ENCODE measurements at places on chromosomes 12 and 14. TPM values are rescaled to one million over a fixed set of nuclear protein-coding genes. Genes with fewer than 3 reads are reported as not detected.

DNA sequence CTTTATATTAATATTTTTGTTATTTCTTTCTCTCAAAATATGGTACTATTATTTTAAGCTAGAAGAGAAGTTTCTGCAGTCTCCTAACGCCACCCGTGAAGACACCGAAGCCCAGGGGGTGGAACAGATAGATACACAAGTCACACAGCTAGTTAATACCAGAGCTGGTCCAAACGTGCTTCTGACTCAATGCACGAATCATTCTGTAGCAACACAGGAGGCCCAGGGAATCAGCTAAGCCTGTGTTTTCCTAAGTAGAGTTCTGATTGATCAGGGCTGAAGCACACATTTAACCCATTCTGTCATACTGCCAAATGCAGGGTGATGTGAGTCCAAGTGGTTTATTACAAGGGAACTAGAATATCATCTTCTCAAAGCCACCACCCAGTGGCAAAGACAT lies 116.9 kb upstream of the PWP1 start:
- no peak for DNase-seq

GRCh38 chr14:45083976-45084722 lies at the start of gene PRPF39:
PRPF39 (plus strand) TSS chr14:45084116; CDS start chr14:45095240, 11,124 bp downstream.
- peak; percentile 89 for DNase-seq

GRCh38 chr12:122986258-122986871 lies 5.9 kb downstream of the ARL6IP4 start:
- no peak for DNase-seq

DNA sequence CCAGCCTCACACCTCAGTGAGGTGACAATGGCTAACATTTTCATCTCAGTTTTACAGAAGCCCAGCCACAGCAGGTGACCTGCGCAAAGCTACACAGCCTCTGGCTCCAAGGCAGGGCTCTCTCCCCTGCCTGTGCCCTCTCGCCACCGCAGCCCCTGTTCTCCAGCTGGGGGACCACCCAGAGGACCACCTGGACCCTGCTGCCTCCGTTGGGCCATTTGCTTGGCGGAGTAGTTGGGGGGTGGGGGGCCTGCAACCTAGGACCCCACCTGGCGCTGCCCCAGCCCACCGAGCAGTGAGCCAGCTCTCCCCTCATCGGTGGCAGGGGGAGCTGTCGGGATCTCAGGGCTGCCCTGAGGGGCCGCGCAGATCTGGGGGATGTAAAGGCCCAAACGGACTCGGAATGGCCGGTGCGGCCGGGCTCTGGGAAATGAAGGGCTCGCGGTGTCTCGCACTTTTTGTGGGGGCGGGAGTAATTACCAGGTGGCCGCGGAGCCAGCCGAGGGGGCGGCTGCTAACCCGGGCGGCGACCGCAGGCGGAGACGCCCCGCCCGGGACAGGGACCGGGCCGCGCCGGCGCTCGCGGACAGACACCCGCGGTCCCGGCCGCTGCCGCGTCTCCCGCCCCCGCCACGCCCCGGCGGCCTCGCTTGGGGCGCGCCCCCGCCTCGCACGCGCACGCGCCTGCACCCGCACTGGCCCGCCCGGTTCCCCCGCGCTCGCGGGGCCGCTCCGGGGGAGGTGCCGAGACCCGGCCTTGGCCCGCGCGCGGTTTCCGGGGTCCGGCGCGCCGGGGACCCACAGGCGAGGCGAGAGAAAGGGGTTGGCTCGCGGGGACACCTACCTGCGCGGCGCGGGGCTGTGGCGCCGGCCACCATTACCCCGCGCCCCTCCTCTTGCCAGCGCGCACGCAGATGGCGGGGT lies 8.6 kb upstream of the GPR68 start:
- DNase-seq, result no peak

KRT75 gene
- 0.02 TPM for total RNA-seq

DDN gene
- not detected for total RNA-seq
